ENCODE measurements at places on chromosomes 7 and 10.

DNA sequence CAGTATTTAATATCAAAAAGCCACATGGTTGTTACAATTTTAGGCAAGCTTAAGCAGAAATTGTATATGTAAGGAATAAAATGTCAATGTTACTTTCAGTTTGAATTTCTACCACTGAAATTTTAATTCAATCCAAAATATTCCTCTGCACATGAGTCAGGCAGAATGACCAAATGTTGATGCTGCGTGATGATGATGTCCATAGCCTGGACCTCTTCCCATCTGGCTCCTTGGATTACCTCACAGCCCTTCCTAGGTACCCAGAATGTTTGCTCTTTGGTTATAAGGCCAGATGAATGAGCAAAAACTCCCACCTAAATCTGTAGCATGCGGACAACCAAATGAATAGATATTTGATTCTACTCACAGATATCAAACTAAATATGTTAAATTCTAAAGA lies 258.3 kb upstream of the IMMP2L start:
- no peak for DNase-seq

- no peak for DNase-seq
Observed at GRCh38 chr7:184294-185264, 7.8 kb upstream of the FAM20C start.

DNA sequence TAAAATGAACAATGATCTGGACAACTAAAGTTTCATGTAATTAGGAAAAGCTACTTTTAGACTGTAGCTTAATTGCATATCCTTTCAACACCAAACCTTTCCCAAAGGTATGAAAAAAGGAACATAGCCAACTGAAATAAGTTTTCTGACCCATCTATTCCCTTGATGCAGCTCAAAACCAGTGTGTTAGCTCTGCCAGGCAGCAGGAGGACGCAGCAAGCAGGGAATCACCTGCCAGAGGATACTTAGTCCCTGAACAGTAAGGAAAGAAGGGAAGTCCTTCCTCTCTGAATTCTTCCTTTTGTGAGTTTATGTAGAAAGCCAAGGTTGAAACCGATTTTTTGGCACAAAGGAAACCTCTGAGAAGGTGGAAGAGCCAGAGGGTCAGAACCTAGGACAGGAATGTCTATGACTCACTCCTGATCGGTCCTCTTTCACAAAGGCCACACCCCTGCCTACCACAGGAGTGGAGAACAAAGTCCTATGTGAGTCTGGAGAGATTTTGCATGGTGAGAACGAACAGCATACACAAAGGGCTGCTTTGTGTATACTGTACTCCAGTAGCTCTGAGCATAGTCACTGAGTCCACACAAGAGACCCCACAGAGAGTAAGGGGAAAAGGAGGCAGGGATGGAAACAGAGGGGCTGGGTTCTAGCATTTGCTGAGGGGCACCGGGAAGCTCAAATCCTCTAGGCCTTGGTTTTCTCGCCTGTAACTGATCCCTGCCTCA lies 68.8 kb upstream of the GSDME start:
- no peak for DNase-seq

GRCh38 chr7:15783987-15784693 lies 97.7 kb upstream of the MEOX2 start:
- no peak for DNase-seq

GRCh38 chr10:86178401-86179152 lies 188.0 kb downstream of the GRID1 start:
- DNase-seq = no peak

- no peak for DNase-seq
Observed at GRCh38 chr7:152872745-152873118, 113.2 kb downstream of the ACTR3B start.

DNA sequence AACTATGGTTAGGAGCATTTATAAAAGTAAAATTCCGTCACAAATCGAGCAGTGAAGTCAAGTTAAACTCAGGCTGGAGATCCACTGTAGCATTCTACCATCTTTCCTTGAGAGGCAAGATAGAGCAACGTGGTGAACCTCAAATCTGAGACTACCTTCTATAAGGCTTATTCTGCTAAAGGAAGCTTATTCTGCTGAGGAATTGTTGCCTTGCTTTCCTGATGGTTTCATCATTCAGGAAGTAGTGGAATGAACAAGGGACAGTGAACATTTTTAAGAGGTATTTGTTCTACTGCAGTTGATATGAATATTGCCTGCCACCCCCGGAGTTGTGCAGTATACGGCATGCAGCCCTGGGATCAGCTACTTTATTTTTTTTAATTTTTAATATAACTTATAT lies 170.8 kb downstream of the VPS50 start:
- DNase-seq = no peak

- DNase-seq = no peak
Observed at GRCh38 chr7:2576742-2577491, 18.1 kb downstream of the IQCE start.

- DNase-seq = no peak
Observed at GRCh38 chr7:21318916-21319270, 109.0 kb upstream of the SP4 start.

DNA sequence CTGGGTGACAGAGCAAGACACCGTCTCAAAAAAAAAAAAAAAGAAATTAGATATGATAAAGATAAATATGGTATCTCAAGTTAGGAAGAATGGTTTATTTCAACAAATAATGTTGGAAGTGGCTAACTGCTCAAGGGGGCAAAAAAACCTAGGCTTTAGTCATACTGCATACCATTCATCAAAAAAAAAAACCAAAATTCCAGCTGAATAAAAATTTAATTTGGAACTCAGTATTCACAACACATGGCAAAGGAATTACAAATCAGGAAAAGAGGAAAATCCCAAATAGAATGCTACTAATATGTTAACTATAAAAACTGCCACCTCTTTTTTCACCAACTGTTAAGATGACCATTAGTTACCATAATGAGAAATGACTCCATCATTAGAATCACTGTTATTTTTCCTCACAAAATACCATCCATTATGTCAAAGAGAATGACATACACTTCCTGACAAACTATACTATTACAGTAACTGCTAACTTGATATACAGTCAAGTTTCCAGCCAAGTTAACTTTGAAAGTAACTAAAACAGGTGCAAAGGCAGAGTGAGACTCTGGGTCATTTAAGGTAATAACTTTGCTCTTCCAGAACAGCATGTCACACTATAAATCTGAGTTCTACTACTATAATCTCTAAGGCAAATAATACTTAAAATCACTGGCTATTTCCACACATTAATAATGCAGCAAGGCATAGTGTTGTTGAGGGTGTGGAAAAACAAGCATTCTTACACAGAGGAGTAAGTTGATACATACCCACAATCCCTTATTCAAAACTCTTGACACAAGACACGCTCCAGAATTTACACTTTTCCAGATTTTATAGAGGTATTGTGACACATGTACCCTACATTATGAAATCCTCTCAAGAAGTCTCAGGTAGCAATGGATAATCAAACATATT lies 10.2 kb downstream of the KBTBD2 start:
- no peak for DNase-seq

DNA sequence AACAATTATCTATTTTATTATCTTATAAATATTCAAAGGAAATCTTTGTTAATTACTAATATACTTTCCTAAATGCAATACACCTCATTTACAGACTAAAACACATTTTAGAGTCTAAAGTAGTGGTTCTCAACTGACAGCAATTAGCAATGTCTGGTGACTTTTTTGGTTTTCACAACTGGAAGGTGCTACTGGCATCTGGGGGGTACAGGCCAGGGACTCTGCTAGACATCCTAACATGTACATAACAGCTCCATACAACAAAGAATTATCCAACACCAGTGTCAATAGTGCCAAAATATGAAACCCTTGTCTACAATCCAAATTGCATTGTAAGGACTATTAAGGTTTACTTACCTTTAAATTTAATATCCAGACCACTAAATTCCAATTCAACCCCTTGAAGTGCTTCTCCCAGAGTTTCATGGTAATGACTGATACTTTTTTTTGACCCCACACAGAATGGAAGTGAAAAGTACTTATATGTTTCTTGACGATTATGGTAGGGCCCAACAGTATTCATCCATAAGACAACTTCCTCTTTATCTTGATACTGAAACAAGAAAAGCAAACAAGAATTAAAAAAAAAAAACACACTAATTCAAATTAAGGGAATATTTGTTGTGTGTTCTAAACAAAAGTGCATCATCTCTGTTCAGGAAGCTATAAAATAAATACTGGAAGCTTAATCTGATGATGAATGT lies 10.4 kb downstream of the TM9SF3 start:
- no peak for DNase-seq

GRCh38 chr7:111172564-111173257 lies 81.8 kb downstream of the LRRN3 start:
- no peak for DNase-seq

GRCh38 chr10:102744374-102745051 lies 765 bp downstream of the WBP1L start:
- no peak for DNase-seq

GRCh38 chr7:92749327-92749755 lies 87.0 kb downstream of the CDK6 start:
- no peak for DNase-seq

GRCh38 chr7:36942955-36943354 lies 218.7 kb upstream of the AOAH start:
- DNase-seq = no peak

DNA sequence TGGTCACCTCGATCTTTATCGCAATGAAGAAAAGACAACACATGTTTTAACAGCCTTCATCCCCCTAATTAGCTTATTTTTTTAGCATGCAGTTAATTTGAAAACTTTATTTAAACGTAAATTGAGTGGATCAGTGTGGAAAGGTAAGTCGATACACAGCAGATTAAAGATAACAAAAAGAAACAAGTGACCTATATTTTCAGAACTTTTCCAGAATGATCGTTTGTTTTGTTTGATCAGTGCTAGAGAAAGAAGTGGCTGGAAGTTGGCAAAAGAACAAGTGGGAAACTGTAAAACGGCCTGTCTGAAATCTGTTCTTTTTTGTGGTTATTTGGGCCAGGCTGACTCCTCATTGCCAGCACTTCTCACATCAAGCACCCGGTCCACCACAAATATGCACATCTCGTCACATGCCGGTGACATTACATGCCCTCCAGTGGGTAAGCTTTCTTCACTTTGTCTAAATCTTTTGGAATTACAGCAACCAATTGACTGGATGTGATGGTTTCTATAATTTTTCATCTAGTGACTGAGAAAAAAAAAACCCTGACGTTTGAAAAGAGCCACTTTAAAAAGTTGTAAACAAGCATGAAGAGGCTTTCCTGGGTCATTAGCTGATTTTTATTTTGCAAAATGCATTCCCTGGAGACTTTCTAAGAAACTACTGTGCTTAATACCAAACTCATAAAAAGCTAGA lies 33.2 kb downstream of the C7orf33 start:
- no peak for DNase-seq

GRCh38 chr7:99094401-99094800 lies 49.5 kb downstream of the SMURF1 start:
- no peak for DNase-seq

DNA sequence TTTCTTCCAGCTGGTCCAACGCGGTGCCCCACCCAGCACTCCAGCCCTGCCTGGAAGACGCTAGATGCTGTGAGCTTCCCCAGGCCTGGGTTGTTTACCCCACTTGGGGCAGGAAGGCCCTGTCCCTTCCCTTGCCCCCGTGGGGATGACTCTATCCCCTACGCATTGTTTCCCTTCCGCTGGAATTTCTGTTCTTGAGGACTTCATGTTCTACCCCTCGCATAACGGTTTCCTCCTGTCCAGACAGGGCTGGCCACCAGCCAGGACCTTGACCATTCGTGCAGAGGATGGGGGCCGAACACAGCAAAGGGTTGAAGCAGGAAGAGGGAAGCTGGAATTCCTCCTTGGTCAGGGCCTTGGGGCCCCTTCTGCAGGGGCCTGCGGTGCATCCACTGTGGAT lies 14.7 kb upstream of the SERPINE1 start:
- DNase-seq = no peak

DNA sequence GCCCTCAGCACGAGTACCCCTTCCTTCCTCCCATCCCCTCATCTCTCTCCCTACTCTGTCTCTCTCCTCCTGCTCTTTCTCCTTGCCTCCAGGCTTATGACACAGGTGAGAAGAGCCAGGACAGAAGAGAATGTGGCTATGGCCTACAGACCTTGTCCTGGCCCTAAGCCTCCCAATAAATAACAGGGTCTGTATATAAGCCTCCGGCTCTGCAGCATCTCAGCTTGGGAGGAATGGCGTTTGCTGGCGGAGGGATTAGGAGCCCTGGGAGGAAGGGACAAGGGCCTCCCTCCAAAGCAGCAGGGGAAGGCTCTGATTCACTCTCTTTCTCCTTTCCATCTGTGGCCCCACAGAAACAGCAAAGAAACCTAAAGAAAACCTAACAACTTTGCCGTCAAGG lies 45.8 kb downstream of the COL13A1 start:
- no peak for DNase-seq

DNA sequence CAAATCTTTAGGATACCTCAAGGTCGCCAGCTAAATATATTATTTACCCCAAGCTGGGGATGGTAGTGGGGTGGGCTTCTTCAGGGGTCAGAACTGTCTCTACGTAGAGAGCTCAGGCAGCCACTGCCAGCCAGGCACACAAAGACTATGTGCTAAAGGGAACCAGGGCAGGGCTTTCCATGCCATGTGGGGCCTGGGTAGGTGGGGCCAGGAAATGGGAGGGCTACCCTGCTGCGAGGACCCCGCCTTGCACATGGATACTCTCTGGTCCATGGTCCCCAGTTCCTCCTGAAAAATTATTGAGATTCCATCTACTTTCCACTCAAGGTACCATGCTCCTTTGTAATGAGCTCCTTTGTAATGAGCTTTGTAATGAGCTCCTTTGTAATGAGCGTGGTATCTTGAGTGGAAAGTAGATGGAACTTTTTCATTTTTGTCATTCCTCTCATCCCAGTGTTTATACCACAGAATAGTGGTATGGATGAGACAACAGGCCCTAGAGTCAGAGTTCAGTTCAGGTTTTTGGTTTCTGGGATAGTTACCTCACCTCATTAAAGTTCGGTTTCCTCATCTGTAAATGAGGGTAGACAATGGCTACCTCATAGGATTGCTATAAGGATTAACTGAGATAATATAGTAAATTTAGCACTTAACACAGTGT lies 5.8 kb downstream of the SYNPO2L start:
- no peak for DNase-seq

- DNase-seq = no peak
Observed at GRCh38 chr10:109977382-109977806, 30.4 kb upstream of the ADD3 start.

- DNase-seq = no peak
Observed at GRCh38 chr7:16431646-16432424, 10.5 kb upstream of the CRPPA start.

DNA sequence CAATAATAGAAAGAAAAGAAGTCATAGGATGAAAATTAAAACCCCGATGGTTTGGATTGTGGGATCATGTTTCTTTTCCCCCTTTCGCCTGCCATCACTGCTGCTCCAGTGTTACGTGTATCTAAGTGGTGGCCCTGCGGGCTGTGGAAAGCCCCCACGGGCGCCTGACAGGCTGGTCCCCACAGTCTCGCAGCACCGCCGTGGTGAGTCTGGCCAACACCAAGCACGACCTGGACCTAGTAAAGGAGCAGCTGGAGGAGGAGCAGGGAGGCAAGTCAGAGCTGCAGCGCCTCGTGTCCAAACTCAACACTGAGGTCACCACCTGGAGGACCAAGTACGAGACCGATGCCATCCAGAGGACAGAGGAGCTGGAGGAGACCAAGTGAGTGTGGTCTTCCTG lies 19.5 kb downstream of the MYH16 start:
- DNase-seq = no peak

All from stimulated activated CD4-positive, alpha-beta T cell treated with anti-CD3 and anti-CD28 coated beads, Interleukin-1b, Interleukin-23, amount 100 ng/mL, for 1 hour (primary cell).